ENCODE measurements at places on chromosomes 1 and 21.

GRCh38 chr1:1185101-1185765 is 11.6 kb downstream of the TTLL10 start:
- no peak for DNase-seq

DNA sequence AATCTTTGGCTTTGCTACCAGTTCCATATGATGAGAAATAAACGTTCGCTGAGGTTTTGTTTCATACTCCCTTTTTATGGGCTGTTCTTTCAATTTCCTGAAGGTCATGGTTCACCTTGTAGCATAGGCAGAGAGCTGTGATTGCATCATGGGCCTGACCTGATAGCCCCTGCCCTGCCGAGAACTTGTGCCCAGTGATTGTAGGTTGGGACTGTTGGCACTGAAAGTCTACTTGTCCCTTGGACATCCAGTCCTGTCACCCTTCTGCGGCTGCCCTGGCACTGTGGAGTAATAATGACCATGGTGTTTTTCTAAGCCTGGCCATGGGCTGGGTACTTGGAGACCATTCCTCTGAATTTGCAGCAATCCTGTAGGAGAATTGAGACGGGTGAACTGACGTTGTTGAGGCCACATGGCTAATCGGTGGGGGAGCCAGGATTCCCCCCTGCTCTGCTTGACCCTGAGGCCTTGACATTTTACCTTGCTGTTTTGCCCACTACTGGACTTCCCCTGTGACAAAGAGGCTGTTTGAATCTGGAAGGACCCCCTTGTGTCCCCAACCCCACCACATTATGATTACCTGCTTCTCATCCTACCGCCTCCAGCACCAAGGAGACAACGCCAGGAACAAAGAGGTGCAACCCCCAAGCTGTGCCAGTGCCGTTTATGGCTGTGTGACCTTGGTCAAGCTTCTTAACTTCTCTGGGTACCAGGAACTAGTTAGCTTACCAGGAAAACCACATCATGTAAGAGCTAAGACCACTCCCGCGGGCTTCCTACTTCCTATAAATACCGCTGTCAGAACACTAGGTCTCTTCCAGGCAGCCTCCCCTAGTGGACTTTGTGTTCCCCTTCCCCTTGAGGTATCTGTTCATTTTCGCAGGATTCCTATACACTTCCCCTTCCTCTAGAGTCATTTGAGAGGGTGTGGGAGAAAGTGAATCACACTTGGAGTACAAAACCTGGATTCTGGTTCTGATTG is 23.4 kb downstream of the SESN2 start:
- DNase-seq, result no peak

GRCh38 chr1:10909697-10910680 is 102.5 kb upstream of the TARDBP start:
- peak; percentile 59 for DNase-seq

DNA sequence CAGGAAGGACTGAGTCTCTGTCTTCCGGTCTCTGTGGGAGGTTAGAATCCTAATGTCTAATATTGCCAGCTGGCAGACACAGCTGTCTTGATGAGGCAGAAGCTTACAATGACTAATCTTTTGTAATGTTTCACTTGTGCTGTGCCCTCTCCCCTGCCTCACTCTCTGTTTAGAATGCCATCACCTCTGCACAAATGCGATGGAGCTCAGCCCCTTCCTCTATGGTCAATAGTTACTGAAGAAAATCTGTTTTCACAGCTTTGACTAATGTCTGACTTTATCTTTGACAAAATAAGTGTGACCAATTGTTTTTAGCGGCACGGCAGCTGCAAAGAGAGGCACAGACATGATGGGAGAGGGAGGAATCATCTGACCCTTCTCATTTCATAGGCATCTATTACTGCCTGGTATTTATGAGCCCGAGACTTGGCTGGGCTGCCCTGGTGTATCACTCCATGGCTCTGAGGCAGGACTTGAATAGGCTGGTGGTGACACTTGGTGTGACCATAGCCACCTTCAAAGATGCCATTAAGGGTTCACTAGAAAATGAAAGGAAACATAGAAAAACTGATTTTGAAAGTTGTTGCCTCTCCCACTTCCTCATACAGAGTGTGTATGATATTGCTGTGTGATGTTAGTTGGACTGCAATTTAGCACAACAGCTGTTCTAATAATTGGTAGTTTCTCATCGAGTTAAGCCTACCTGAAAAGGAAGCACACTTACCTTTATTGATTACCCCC is 163.2 kb upstream of the NBPF11 start:
- DNase-seq, result no peak

GRCh38 chr1:27970401-27970800 is 10.6 kb downstream of the XKR8 start:
- no peak for DNase-seq
